Activated CD4-positive, CD25-positive, alpha-beta regulatory T cell treated with anti-CD3 and anti-CD28 coated beads, Interleukin-2, amount 50 U/mL, for 16 hours (primary cell): ENCODE measurements at places on chromosomes 1 and 21.

DNA sequence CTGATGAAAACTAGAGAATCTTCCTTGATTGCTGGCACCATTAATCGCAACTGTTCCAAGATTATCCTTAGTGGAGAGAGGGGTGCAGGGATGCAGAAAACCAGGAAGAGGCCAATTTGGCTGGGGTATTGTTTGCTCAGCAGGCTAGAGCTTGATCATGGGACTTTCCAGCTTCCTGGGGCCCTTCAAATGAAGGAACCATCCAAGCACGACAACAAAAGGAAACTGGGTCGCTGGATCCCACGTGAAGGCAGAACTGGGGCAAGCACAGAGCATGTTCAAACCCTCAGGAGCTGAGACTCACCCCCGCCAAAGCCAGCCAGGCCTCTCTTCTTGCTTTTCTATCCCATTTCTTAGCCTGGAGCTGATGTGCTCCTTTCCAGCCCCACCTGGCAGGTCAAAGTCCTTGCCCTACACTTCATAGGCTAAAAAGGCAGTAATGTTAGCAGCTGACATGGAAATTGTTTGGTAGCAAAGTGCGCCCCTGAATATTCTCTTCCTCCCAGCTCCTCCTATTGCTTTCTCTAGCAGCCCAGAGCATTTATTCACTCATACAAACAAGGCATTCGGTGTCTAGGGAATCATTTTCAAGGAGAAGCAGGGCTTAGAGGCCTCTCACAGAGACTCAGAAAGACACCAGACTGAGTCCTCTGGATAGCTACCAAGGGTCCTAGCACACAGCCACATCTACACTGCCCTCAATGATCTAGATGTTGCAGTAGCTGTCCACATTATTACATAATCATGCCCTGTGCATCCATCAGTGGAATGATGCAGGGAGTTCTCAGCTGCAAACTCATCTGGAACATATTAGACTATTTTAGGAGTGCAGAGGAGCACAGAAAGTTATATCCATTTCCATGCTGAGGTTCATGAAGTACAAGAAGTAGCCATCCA is 11.5 kb downstream of the KCNA2 start:
- DNase-seq: no peak

GRCh38 chr1:156927215-156928042 is 7.0 kb downstream of the LRRC71 start:
- DNase-seq: peak; percentile 10

- DNase-seq: no peak
These were observed 118.2 kb downstream of the ODF2L start for GRCh38 chr1:86277936-86278335.

GRCh38 chr1:211371406-211372105 is 44.9 kb downstream of the TRAF5 start:
- DNase-seq: no peak

- DNase-seq: no peak
These were observed 1.0 kb downstream of the RAB7B start for GRCh38 chr1:206002160-206002559.

- DNase-seq: no peak
These were observed 75.0 kb downstream of the RWDD3 start for GRCh38 chr1:95309031-95309471.
